Urinary bladder (tissue), 4 donors: ENCODE measurements at places on chromosomes 3 and 15. TPM values are rescaled to one million over a fixed set of nuclear protein-coding genes. Genes with fewer than 3 reads are reported as not detected.

The DLL4 gene
- total RNA-seq, result 11.8 TPM

- DNase-seq, result no peak
Measured at GRCh38 chr3:99970198-99970597, 144.1 kb downstream of the FILIP1L start.

The AADACL2 gene
- 0.48 TPM for total RNA-seq

The IFT57 gene
- total RNA-seq, result 80.1 TPM

- DNase-seq, result no peak
Measured at GRCh38 chr15:79820820-79821219, 76.0 kb downstream of the MTHFS start.
